ENCODE measurements at places on chromosomes 5 and 9.

GRCh38 chr5:123438244-123438643 lies 15.0 kb upstream of the CEP120 start:
- DNase-seq: no peak

DNA sequence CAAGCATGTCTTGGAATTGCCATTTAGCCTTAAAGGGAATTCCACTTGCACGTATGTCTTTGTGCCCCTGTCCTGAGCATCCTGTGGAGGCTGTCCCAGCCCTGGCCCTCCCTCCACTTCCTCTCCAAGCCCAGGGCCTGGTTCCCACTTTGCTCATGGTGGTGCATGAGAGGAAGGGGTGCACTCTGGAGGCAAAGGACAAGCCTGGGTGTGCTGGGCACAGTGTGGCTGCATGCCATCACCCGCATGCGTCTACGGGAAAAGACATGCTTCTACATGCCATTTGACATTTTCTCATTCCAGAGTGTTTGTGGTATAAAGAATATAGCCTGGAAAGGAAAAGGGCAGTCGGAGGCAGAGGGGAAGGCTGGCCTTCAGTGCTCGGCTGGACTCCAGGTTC lies 7.2 kb upstream of the IRX2 start:
- DNase-seq: no peak

DNA sequence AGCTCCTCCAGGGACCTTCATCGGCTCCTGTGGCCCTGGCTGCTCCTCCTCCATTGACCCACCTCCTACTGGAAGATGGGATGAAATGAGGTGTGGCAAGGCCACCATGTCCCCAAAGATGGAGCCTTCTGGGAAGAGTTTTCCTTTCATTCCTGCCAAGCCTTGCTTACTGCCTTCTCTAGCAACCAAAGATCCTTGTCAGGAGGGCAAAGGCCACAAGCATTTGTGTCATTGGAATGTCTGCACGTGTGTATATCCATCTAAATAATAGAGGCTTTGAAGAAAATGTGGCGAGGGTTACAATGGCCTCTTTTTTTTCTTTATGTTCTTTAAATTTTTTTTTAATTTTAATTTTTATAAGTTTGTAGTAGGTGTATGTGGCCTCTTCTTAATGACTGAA lies 313.6 kb downstream of the ARHGEF28 start:
- no peak for DNase-seq

DNA sequence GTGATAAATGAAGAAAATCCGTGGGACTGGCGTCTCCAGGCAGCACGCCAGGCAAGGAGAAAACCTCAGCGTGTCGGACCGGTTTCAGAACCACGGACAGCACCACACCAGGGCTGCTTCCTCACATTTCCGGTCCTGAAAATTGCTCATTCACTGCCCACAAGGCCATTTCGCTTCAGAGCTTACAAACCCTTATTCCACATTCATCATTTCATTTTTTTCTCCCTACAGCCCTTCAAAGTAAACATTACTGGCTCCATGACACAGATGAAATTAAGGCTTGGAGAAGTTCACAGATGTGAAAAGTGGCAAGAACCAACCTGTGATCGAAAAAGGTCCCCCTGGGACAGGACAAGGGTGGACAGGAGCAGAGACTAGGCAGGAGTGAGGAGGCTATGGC lies 1.5 kb upstream of the GPRIN1 start:
- DNase-seq: peak; percentile 59

GRCh38 chr9:79781263-79781662 lies 209.5 kb downstream of the TLE4 start:
- DNase-seq: no peak

- DNase-seq: no peak
These were observed 80.2 kb upstream of the ZNF169 start for GRCh38 chr9:94178927-94179326.

- no peak for DNase-seq
These were observed 201.3 kb downstream of the ARHGAP26 start for GRCh38 chr5:142971303-142972013.

GRCh38 chr5:60597572-60598320 lies 102.2 kb downstream of the DEPDC1B start:
- DNase-seq: no peak

DNA sequence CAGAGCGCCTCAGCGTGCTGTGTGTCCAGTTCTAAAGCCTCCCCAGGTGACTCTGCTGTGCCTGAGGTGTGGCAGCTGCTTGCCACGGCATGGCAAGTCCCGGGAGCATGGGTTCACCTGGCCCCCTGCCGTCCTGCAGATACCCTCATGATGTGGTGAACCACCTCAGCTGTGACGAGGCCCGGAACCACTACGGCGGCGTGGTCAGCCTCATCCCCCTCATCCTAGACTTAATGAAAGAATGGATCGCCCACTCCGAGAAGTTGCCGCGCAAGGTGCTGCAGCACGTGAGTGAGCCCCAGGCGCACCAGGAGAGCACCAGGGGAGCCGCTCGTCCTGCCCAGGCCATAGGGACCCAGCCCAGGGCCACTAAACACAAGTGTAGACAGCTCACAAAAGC lies 9.5 kb downstream of the SPACA9 start:
- DNase-seq: no peak

- DNase-seq: no peak
These were observed 104.3 kb upstream of the RAPGEF1 start for GRCh38 chr9:131843989-131844744.

GRCh38 chr5:86679529-86679928 lies 61.8 kb downstream of the COX7C start:
- peak; percentile 28 for DNase-seq

DNA sequence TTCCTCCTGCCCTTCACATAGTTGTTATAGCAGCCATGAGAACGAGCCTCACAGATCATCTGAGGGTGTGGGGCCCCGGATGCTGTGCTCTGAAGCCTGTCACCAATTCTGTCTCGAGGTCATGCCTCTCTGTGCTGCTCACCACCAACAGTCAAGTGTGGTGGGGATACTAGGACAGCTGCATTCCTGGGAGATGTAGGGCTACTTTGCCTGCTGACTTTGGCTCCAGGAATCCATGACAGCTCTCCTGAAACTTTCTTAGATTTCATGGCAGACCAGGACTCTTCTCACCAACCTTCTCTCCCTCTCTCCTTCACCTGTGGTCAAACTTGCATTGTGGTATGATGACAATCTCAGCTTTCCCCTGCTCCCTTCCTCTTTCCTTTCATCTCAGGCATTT lies 395.9 kb downstream of the PSAT1 start:
- DNase-seq: no peak

DNA sequence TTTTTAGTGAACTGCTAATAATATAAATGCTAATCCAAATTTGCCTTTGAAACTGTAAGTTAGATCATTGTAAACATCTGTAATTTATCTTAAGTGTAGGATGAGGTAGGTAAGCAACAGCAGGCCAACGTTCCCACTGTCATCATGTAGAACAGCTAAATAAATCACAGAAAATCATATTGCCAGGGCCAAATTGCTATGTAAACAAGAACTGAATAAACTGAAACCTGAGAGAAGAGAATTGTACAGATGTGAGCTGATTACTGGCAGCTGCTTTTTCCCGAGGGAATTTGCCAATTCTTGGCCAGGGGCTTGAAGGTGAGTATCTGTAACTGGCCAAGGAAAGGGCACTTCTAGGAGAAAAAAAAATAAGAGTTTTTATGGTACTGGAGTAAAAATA lies 97.6 kb downstream of the CDH10 start:
- no peak for DNase-seq

DNA sequence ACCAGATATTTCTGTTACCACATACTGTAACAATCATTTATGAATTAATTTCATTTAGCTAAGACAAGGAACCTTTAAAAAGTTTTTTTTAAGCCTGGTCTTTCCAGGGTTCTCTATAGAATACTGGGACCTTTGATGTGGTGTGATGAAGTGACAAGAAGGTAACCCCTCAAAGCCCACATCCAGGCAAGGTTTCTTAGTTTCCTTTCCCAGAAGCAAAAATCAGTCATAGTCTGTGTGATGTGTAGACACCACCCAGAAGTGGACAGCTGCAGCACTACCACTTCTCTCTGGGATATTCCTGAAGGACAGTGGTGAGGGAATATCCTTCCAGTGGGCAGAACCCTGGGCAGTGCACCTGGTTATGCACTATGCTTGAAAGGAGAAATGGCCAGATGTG lies 115.6 kb downstream of the TTC39B start:
- DNase-seq: no peak

DNA sequence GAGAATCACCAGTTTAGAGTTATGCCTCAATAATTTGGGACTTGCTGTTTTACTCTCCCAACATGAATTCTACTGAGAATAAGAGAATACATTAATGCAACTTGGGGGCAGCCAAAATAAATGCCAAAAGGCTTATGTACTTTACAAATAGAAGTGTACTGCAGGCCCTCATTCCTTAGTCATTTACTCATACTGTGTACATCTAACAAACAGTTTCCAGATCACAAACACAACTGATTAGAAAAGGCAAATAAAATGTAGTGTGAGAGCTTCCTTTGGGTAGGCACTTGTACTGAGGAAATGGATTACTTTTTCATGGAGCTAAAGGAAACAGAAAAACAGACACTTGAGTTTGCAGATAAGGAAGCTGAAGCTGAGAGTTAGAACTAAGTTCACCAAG lies 12.6 kb downstream of the ANKDD1B start:
- DNase-seq: no peak

DNA sequence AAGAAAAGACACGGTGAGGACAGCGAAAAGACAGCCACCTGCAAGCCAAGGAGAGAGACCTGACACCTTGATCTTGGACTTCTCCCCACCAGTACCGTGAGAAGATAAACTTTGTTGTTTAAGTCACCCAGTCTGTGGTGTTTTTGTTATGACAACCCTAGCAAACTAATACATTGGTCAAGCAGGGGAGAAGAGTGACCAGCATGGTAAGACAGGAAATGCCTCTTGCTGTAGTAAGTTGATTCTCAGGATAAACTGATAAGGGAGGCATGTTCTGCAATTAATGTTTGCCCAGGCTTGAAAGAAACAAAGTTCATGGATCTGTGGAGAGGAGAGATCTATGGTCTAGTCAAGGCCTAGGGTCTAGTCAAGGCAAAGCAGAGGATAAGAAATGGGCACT lies 801.2 kb downstream of the MAT2B start:
- no peak for DNase-seq

GRCh38 chr5:133363807-133364587 lies 248.3 kb downstream of the FSTL4 start:
- DNase-seq: no peak

DNA sequence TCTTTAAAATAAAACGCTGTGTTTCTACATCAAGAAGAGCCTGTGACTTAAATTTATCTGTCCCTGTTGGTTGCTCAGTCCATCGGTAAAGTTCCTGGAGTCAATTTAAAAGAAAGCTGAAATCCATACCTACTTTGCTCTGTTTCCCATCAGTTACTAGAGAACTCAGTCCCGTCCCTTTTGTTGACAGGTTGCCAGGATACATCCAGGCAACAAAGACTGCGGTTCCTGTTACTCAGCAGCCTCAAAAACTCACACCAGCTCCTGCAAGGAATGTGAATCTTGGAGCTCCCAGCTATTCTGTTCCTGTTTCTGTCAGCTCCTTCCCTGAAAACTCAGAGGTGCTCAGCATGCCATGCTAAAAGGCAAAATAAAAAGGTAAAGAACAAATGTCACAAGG lies at the start of gene ZNF474:
ZNF474 (plus strand) TSS at position 241 of the 400 bp plus-strand sequence. CDS start 22,445 bp downstream, outside the sequence.
- DNase-seq: peak; percentile 94

DNA sequence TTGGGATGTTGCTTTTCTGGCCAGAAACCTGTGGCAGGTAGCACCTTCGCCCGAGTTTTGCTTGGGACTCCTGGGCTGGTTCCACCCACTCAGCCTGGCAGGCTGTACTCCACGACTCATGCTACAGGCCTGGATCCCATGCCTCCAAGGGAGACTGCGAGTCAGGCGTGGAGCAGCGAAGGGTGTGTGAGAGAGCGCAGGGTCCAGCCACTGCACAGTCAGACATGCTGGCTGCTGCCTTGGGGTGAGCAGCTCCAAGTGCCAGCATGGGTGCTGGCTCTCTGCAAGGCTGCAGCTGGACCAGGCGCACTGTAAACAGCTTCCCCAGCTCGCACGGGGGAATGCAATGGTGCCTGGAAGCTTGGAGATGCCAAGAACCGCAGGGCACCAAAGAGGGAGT lies 249.6 kb upstream of the EDIL3 start:
- DNase-seq: no peak

DNA sequence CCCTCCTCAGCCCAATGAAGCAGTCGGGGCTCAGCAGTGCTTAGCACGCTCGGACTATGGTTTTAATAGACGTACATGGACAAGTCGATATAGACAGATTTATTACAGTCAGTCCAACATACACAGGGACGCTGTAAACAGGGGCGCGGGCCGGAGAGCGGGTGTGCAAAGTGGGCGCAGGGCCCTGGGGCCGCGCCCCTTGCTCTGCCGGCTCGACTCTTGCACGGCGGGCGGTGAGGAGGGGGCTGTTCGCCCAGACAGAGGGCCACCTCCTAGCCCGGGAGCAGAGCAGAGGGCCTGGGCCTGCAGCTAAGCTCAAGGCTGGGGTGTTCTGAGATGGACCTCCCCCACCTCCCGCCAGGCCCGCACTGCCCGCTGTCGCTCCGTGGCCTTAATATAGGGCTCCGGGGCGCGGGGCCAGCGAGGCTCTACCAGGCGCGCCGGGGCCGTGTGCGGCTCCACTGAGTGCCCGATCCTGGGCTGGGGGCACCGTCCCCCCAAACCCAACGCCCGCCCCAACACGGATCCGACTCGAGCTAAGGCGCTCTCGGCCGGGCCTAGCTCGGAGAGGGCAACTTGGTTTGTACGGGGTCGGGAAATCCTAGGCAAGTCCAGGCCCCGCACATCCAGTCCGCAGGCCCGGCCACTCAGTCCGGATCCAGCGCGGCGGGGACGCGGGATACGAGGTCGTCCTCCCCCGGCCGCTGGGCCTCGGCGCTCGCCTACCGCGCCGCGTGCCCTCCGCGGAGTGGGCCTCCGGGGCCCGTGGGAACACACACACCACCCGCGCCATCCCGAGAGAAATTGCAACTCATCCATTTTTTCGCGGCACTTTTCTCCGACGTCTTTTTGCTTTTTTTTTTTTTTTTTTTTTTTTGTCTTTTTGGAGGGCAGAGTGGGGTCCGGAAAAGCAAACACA lies 6.1 kb downstream of the PITX1 start:
- DNase-seq: no peak

DNA sequence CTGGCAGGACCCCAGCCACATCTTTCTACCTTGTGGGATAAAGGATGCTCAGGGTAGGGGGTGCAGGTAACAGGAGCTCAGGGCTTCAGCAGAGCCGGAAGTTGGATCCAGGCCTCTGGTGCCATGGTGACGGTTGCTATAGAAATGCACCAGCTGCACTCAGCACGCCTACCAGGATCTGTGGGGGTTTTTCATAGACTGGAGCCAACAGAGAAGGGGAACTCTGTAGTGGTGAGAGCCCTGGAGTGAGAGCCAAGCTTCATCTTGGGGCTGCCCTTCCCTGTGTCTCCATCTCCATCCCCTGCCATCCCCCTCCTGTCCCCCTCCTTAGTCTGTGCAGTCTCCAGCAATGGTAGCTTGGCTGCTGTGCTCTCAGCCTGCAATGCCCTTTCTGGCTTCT lies 27.5 kb upstream of the BOD1 start:
- no peak for DNase-seq

DNA sequence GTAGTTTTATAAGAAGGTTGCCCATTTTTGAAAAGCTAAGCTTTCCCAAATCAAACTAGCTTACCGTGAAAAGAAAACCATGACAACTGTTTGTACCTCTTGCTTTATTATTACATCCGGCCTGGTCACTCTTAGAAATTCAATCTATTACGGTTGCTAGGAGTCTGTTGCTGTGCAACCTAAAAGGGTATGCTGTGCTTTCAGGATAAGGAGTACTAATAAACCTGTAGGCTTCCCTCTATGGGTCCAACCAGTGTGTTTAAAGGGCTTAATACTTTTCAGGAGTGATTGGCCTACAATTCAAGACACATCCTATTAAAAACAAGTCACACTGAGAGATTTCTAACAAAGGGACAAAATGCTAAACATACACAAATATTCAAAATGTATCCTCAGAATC lies 27.1 kb downstream of the RFX3 start:
- DNase-seq: no peak

GRCh38 chr5:147773139-147773538 lies 9.4 kb downstream of the JAKMIP2 start:
- DNase-seq: no peak

Measured in fibroblast of skin of left quadriceps (primary cell).